ENCODE measurements at places on chromosomes 7 and 10.

GRCh38 chr7:132437730-132438129, 138.5 kb downstream of the PLXNA4 start:
- no peak for DNase-seq

- no peak for DNase-seq
Observed at GRCh38 chr7:157046681-157047080, 36.2 kb upstream of the MNX1 start.

DNA sequence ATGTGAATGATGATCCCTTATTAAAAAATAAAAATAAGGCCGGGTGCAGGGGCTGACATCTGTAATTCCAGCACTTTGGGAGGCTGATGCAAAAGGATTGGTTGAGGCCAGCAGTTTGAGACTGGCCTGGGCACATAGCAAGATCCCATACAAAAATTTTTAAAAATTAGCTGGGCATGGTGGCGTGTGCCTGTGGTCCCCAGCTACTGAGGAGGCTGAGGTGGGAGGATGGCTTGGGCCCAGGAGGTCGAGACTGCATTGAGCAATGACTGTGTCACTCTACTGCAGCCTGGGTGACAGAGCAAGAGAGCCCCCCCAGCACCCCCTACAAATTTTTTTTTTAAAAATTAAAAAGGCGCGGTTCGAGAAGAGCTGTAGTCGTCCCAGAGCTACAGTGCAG, 1.2 kb upstream of the BRI3 start:
- no peak for DNase-seq

DNA sequence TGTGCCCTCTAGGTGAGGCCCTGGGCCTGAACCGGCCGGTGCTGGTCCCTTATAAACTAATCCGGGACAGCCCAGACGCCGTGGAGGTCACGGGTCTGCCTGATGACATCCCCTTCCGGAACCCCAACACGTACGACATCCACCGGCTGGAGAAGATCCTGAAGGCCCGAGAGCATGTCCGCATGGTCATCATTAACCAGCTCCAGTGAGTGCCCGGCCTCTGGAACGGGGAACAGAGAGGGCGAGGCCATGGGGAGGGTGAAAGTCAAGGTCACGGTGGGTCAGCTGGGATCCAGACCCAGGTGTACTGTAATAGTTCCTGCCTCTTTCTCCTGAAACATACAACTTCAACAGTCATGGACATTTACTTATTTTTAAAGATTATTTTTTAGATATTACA, 66.7 kb upstream of the GTF2I start:
- no peak for DNase-seq

- no peak for DNase-seq
Observed at GRCh38 chr10:59000162-59000825, 176.1 kb upstream of the PHYHIPL start.

DNA sequence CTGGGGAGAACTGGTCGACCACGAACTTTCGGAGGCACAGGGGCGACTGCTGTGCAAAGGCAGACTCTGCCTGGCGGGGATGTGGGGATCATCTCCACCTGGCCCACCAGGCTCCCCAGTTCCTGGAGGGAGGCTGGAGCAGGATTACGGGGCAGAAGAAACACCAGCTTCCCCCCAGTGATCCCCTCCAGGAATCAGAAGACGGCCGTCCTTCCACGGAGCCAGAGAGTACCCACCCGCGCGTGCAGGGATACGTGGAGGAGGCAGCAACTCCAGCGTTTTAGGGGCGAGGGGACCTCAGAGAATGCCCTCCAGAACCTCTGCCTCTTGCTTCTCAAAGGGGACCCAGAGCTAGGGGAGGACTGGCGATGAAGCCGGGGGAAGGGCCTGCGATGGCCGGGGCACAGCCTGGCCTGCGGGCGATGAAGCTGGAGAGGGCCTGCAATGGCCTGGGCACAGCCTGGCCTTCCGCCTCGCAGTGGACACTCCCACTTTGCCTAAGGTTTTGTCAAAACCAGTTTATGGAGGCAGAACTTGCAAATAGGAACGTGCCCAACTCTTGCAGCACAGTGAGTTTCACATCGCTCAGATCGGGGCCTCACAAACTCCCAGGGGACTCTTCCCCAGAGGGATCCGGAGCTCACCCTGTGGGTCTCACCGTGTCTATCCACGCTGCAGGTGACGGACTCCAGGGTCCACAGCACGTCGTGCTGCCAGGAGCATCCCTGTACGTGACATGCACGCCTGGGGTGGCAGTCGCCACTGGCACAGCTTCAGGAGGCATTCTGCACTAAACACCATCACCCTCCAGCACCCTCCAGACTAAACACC, 77.9 kb upstream of the PDGFA start:
- DNase-seq: no peak

DNA sequence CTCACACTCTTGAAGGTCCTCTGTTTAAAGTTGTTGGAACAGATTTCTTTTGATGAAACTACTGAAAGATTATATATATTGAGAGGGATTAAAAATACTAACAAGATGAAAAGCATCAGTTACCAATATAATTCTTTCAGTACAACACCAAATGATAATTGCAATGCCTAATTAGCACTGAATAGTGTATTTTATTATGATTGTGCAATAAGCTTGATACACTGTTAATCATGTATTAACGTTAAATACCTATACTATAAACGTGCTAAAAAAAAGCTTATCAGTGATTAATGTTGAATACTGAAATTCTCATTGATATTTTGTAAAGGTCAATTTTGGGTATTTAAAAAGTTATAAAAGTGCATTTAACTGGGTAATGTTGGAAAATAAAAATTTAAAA, 61.5 kb downstream of the HIBADH start:
- DNase-seq: no peak

GRCh38 chr7:2508327-2509215, 11.0 kb upstream of the LFNG start:
- DNase-seq: no peak

DNA sequence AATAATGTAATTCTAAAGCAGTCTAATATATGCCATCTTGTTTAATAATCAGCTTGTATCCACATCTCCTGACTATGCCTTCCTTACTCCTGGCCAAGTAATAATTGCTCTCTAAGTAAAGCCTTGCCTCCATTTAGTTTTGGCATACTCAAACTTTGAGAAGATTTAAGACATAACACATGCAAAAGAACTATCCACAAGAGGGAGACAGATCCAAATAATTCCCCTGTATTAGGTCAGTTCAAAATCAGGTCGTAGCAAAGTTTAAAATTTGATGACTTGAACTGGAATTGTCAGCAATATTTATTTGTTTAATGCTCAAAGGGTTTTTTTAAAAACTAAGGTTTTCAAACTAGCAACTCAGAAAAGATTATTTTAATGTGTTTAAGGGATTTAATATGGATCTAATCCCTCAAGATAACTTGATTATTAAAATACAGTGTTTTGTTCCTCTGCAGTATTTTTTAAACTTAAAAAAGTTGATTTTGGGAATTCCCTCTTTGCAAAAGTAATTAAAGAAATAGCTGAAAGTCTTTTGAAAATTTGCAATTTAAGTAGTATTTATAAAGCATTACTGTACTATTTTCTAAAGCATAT, 95.3 kb downstream of the HDAC9 start:
- DNase-seq: no peak

- DNase-seq: no peak
Observed at GRCh38 chr7:30799206-30799975, 28.2 kb downstream of the MINDY4 start.

GRCh38 chr7:148799893-148800555, 84.1 kb downstream of the EZH2 start:
- DNase-seq: no peak

GRCh38 chr10:131140606-131141005, 170.9 kb downstream of the TCERG1L start:
- DNase-seq: no peak

- DNase-seq: no peak
Observed at GRCh38 chr7:16712916-16713315, 40.6 kb upstream of the TSPAN13 start.

DNA sequence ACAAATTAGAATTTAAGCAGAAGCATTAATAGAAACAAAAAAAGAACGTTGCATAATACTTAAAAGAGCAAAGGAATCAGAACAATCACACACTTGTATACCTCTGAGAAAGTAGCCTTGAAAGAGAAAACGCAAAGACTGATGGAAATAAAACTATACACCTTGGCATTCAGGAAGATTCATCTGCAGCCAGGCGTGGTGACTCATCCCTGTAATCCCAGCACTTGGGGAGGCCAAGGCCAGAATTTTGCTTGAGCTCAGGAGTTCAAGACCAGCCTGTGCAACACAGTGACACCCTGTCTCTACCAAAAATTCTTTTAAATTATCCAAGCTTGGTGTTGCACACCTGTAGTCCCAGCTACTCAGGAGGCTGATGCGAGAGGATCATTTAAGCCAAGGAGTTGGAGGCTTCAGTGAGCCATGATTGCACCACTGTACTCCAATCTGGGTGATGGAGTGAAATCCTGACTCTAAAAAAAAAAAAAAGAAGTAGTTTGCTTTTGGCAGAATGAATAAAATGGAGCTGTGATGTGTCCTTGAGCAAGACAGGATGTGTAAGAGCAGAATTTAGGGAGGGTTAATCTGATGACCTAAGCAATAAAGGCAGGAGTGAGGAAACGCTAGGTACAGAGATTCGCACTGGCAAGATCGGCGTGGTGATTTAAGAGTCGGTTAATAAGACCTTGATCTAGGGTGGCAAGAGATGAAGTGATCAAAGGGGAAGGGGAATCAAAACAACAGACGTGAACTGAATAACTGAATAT, 75.8 kb upstream of the NRP1 start:
- DNase-seq: no peak

DNA sequence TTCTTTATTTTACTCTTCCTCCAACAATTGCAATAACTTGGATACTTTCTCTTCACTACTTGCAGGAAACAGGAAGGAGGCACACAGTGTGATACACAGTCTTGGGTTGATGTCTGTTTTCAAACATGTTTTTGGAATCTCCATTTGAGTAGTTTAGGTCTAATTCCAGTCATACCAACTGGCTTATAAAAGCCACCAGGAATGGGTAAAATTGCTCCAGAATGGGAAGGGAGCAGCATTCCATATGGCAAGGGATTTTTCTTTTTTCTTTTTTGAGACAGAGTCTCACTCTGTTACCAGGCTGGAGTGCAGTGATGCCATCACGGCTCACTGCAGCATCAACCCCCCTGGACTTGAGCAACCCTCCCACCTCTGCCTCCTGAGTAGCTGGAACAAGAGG, 545.1 kb upstream of the GALNT17 start:
- DNase-seq: no peak

- no peak for DNase-seq
Observed at GRCh38 chr7:17559388-17559787, 260.9 kb downstream of the AHR start.

GRCh38 chr7:117458977-117459583, 20.7 kb upstream of the CFTR start:
- no peak for DNase-seq

DNA sequence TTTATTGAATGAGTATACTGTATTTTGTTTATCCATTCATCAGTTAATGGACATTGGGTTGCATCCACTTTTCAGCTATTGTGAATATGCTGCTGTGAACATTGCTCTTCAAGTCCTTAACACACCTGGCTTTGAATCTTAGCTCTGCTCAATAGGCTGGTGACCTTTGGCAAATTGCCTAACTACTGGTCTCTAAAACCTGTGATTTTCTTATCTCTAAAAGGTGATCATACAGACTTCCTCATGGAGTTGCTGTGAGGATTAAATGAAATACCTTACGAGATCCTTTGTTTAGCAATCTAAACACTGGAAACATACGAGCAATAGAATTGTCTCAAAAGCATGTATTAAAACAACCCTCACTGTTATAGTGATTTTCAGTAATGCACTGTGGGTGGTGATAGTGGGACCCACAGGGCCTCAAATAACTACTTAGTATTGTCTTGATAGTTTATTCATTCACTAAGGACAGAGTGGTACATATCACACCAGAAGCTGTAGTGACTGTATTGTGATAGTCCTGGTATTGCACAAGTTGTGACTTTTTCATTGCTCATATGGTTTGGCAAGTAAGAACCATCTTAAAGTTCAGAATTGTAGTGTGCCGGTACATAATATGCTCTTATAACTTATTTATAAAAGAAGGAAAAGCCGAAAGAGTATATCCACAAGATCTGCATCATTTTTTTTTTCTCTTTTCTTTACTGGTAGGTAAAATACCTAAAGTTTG, 257.6 kb downstream of the EXOC4 start:
- no peak for DNase-seq

DNA sequence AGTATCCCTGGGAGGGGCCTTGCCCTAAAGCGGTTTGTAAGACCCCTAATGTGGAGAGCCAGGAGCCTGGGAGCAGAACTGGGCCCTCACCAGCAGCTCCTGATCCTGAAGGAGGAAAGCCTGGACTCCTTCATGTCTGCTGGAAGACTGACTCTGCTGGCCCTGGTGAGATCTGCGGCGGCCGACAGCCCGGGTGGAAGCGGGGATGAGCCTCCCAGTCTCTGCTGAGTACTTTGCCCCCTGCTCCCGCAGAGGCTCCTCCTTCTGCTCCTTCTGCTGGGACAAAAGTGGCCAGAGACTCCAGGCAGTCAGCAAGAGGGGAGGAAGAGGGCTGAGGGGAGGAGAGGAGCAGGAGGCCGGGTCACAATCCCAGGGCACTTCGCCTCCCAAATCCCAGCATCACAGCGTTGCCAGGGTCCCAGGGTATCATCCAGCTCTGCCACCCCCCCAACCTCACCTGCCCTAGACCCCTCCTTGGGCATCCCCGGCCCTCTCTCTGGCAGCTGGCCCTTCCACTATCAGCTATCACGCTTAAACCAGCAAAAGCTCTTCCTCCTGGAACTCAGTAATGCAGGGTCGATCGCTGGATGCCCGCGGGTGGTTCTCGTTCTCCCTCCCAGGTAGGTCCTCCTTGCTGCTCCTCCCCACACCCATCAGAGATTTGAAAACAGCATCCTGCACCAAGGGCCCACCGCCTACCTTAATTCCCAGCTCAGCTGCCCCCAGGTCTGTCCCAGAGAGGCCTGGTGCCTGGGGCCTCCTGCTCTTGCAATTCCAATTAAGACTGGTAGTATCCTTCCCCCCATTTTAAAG, 7.9 kb downstream of the TBATA start:
- no peak for DNase-seq

- DNase-seq: no peak
Observed at GRCh38 chr10:11638055-11638698, 26.7 kb upstream of the USP6NL start.

DNA sequence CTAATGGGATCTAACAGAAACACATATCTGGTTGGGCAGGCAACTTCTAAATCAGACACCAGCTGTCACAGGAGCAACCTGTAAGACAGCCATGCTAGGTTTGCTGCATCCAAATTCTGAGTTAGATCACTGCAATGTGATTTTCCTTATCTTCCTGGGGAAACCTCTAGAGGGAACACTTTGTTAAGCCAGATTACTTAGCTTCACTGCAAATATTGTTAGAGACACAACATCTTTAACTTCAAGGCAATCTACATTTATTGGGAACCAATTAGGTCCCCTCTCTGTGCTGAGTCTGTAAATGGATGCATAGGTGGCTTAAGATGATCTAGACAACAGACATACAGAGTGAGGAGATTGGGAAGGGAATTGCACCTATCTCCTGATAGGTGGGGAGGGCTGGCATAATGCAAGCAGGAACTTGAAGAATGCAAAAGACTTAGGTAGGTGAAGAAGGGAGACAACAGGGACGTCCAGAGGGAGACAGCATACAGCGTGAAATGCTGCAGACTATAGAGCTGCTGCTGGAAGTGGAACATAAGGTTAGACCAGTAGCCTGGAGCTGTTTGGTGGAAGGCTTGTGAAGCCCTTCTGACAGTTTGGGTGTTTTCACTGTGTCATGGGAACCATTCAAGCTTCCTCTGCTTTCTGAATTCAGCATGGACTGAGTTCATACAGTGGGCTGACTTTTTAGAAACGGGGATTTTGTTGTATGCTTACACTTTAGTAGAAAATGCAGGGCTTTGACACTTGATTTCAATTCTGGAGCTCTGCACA, 109.8 kb upstream of the ELMO1 start:
- no peak for DNase-seq

GRCh38 chr7:96236198-96237039, 85.5 kb downstream of the SLC25A13 start:
- DNase-seq: no peak
